Esophagus mucosa (tissue), 1 donor: ENCODE measurements at places on chromosomes 5 and 9.

DNA sequence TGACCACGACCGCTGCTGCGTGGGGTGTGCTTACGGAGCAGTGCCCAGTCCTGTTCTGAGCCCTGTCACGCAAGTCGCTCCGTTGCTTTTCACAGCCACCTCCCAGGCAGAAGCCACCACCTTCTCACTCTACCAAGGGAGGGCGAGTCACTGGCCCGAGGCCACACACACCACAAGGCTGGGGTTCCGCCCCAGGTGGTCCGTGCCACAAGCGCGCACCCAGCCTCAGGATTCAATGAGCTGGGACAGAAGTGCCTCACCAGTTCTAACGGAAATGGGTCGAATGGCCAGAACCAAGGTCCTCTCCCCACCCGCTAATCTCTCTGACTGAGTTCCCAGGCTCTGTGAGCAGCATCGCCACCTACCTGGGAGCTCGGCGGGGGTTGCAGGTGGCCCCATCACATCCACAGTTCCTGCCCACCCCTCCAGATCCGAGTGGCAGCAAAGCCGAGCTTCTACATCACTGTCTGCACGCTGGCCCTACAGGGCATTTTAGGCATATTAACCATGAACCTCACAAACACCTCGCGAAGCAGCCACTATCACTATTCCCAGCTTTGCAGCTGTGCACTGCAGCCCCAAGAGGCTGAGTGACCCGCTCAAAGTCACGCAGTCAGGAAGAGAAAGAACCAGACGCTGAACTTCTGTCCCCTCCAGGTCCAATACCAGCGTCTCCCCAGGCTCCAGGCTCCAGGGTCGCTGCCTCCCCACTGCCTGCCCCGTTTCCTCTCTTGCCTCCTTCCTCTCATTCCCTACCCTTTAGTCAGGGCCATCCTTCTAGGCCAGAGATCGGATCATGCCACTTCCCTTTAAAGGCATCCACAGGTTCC, 92.1 kb upstream of the PHYKPL start:
- ATAC-seq = no peak

DNA sequence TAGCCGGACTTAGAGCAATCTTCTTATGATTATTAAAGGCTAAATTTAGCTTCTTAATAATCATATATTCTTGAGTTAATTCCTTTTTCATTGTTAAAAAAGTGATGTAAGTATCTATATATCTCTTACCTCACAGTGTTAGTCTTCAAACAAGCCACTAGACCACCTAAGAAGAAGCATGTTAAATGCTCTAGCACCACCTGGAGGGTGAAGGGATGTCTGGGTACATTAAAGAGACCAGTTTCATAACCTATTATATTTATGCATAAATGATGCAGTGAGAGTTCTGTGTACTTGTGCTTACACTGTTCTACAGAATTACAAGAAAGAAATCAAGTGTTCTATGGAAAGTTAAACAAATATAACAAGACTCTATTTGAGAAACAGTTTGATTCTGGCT, 55.9 kb upstream of the SLCO6A1 start:
- no peak for ATAC-seq

GRCh38 chr9:136791516-136792276, 552 bp downstream of the TMEM141 start:
- peak; percentile 66 for ATAC-seq

GRCh38 chr9:2418619-2419018, 203.0 kb upstream of the VLDLR start:
- ATAC-seq = no peak

- no peak for ATAC-seq
These were observed 1.1 kb downstream of the TESK1 start for GRCh38 chr9:35606138-35606504.

GRCh38 chr5:180201051-180201987, 7.7 kb downstream of the RASGEF1C start:
- no peak for ATAC-seq

- no peak for ATAC-seq
These were observed 68.0 kb downstream of the ZNF366 start for GRCh38 chr5:72439192-72439591.

- no peak for ATAC-seq
These were observed 52.7 kb downstream of the NDUFAF2 start for GRCh38 chr5:60997721-60998120.

DNA sequence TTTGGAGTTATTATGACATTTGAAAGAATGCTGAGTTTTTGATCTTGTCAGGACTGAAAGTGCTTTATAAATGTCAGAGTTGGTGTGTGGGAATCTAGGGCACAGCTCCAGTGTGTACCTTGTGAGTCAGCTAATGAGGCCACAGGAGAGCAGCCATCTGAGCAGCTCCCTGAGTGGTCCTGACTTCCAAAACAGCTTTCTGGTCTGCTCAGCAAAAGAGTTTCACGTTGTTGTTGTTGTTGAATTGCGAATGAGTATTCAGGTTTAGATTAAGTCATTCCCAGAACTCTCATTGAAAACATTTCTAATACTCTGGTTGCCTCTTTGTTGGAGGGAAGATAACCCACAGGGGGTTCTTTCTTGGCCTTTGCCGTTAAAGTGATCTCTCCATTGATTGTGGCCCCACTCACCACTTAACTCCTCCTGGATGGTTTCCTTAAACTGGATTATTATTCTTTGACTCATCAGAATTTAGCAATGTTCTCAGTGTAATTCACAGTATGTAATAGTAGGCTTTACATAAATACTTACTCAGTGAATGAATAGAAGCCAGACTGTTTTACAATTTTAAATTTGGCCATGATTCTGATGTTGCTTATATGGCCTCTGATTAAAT, 125.1 kb upstream of the SGCD start:
- no peak for ATAC-seq

DNA sequence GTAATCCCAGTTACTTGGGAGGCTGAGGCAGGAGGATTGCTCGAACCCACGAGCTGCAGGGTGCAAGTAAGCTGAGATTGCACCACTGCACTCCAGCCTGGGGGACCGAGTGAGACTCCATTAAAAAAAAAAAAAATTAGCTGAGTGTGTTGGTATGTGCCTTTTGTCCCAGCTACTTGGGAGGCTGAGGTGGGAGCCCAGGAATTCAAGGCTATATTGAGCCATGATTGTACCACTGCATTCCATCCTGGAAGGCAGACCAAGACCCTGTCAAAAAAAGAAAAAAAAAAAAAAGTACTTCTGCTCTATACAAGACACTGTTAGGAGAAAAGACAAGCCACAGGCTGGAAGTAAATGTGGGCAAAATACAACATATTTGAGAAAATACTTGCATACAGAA, 68.5 kb upstream of the FBXW11 start:
- ATAC-seq = no peak

GRCh38 chr5:11904265-11904906, at the start of gene CTNND2:
CTNND2 (minus strand) TSS chr5:11904446; CDS start chr5:11903853, 593 bp downstream.
- ATAC-seq = peak; percentile 25

- no peak for ATAC-seq
These were observed 291.5 kb downstream of the ZSWIM6 start for GRCh38 chr5:61623401-61624069.

DNA sequence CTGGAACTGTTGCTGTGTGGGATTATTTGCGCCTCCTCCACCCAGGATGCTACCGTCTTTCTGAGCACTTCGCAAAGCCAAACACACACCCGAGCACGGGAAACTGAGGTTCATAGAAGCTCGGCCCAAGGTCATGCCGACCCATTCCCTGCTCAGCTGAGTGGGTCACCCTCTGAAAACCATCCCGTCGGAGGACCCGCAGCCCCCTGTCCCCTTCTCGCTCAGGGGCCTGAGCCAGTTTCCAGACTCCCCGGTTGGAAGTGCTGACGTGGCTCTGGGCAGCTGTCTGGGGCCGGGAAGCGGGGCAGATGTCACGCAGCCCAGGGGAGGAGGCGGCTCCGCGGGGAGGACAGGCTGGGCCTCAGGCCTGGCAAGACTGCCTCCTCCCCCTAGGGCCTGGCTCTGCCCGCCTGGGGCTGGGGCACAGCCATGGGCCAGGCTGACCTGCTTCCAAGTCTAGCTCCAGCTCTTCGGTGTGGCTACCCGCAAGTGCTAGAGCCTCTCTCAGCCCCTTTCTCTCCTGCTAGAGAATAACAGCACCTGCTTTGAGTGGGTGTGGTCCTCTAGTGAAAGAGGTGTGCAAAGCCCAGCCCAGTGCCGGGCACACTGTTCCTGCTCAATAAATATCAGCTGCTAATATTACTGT, 9.9 kb upstream of the CXXC5 start:
- ATAC-seq = peak; percentile 43

DNA sequence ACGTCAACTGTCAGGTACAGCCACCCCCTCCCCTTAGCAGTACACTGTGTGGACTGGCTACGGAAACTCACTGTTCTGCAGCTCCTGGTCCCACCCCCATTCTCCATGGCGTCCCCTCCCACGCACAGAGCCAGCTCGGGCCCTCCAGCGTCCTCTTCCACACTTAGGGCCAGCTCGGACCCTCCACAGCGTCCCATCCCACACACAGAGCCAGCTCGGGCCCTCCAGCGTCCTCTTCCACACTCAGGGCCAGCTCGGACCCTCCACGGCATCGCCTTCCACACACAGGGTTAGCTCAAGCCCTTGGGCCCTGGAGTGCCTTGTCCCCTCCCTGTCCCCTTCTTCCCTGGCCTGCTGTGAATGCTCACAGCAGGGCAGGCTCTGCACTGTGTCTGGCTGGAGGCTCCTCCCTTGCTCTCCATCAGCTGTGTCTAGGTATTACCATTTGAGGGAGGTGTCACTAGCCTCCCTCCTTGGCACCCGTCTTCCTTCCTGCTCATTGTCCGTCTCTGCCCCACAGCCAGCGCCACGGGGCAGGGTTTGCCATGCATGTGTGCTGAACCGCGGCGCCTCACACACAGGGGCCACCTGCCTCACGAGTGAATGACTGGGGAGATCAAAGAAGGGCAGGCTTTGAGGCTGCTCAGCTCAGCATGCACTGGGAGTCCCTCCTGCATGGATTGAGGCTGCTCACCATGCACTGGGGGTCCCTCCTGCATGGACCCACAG, 78.5 kb upstream of the CACNA1B start:
- ATAC-seq = no peak

DNA sequence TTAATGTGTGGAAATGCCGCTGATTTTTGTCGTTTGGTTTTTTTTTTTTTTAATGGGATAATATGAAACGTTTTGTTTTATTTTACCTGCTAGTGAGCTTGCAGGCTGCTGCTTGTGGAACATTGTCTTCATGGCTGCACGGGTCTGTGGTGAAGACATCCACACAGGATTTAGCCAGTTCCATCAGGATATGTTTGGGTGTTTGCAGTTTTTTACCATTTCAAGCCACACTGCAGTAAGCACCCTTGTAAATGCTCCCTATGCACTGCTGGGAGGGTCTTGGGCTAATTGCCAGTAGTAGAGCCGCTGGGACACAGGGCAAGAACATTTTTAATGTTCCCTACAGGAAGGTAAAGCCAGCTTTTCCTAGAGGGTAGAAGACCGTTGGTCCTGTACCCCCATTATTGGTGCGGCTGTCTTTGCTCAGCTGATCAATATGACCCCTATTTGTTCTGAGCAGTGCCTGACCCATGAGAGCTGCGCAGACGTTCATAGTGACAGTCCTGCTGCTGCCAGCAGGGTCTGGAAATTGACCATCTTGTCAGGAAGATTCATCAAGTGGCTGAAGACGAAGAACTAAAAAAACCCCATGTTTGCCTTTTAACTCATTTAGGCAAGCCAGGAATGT, 20.5 kb upstream of the EEIG1 start:
- no peak for ATAC-seq

DNA sequence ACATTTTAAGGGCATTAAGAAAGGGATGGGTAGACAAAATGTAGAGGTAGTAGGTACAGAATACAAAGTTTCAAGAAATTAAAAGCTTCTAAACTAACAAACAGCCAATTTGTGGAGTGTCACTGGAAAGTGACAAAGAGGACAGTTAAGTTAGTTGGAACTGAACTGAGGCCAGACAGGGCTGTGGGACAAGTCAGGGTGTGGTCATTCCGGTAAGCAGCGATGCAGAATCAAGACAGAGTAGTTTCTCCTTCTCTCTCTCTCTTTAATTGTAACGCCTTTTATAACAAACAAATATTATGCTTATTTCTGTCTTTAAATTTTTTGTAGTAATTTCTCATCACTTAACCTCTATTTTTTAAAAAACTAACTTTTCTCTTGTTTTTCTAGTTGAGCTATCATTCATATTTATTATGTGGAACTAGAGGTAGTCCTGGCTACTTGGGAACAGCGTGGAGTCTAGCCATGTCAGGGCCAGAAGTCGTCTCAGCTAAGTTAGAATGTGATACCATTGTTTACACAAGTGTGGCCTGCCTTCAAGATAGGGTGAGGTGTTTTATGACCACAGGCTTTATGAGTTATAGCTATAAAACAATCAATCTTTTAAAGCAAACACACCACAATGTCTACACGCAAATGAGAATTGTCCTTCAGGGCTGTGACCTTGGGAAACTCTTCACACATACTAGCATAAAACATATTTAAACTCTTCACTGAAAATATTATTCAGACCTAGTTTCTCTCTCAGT, 115.3 kb upstream of the CDKN2B start:
- ATAC-seq = no peak

GRCh38 chr9:116855881-116856662, 169.0 kb downstream of the TRIM32 start:
- ATAC-seq = peak; percentile 99

GRCh38 chr9:127910613-127911205, 6.1 kb downstream of the ST6GALNAC4 start:
- ATAC-seq = no peak

DNA sequence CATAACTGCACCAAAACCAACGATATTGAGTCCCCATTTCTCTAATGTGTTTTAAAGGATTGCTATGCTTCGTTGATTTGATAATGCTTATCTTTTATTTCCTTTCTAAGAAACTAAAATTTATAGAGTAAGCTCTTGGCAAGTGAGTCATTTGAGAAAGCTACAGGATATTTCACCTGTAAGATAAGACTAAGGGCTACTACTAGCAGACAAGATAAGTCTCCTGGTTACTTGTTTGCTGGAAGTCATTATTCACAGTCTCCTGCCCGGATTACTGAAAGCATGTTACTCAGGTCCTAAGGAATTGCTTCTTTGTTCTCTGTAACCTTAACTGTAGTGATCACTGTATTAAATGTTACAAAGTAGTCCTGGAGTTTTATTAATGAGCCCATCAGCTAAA, 315.9 kb upstream of the RASA1 start:
- ATAC-seq = no peak

GRCh38 chr9:123112015-123112975, 78.8 kb downstream of the GPR21 start:
- ATAC-seq = peak; percentile 73

GRCh38 chr5:149217096-149217802, 54.4 kb upstream of the AFAP1L1 start:
- ATAC-seq = peak; percentile 23

- ATAC-seq = peak; percentile 4
These were observed at the start of gene NPR3 for GRCh38 chr5:32710550-32711361. NPR3 (plus strand) TSS chr5:32711321; CDS start chr5:32711777, 456 bp downstream.

- ATAC-seq = peak; percentile 41
These were observed 260.8 kb downstream of the AUH start for GRCh38 chr9:91100878-91101450.
